PC-3 (cell line): ENCODE measurements at places on chromosomes 7 and 10. TPM values are rescaled to one million over a fixed set of nuclear protein-coding genes. Genes with fewer than 3 reads are reported as not detected.

GRCh38 chr7:15378494-15379145 is 183.2 kb downstream of the AGMO start:
- no peak for DNase-seq

- no peak for DNase-seq
These were observed 340.6 kb downstream of the SH2D4B start for GRCh38 chr10:80878330-80878729.

- DNase-seq: no peak
These were observed 46.0 kb downstream of the HELLS start for GRCh38 chr10:94591461-94592205.

GRCh38 chr10:100153239-100153825 is 32.5 kb downstream of the ERLIN1 start:
- peak; percentile 71 for DNase-seq

GRCh38 chr7:47586925-47587324 is 5.0 kb upstream of the TNS3 start:
- no peak for DNase-seq

GRCh38 chr10:3775696-3776551 is 9.1 kb downstream of the KLF6 start:
- peak; percentile 41 for DNase-seq

DNA sequence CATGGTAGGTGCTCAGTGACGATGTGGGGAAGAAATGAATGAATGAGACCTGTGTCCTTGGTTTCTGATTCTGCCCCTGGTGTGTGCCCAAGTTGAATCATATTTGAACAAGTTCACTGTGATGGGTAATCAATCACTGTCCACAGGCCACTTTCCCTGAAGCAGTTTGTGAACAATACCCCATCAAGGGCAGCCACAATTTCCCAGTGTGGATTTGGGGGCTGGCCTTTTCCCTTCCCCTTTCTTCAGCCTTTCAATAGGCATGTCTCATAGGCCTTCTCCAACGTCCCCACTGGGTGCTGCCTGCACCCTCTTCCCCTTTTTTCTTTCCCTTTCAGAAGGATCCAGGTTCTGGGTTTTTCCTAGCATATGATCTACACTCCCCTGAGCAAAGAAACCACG is 64.7 kb downstream of the CREB5 start:
- DNase-seq: no peak

DNA sequence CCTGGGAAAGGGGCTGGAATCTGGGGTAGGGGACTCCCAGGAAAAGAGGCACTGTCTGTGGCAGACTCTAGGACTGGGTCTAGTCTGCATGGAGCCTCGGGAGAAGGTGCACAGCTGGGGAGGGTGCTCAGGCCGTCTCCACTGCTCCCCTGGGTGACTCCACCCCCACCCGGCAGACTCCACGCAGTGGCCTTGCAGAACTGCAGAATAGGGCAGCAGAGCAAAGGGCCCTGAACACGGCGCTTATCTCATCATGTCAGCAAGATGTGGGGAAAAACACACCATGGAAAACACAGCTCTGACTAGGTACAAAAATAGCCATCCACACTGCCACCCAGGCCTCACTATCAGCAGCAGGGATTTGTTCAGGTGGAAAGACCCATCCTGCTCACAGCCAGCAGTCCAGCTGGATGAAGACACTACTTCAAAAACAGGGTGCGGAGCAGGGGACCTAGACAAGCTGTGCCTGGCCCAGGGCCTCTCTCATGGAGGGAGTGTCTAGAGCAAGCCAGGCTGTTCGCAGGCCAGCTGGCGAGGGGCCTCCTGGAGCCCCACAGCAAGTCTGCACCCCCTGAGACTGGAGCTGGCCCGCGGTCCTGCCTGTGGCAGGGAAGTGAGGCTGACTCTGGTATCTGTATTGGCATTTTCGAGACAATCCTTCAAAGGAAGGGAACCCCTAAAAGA is 11.7 kb downstream of the MAT1A start:
- DNase-seq: no peak

DNA sequence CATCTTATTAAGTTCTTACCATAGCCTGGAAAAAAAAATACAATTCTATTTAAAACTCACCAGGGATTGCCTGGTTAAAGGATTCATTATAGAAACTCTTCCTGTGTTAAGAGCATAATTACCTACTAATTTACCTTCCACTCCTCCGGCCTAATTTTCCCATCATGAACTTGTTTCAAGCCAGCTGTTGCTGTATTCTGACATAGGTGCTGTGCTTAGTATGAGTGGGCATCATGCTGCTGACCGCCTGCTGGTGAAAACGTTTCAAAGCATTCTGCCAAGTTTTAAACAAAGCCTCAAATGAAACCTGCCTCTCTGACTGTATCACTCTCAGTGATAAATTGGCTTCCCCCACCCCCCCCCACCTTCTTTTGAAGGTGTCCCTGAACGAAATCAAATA is 47.8 kb upstream of the KCNMA1 start:
- no peak for DNase-seq

The SYT15 gene
- total RNA-seq: not detected in 2 replicates

The CALML5 gene
- not detected in 2 replicates for total RNA-seq

The ZNF736 gene
- total RNA-seq: 2.7 and 10.7 TPM in 2 replicates

The LRGUK gene
- 1.0 TPM in 2 replicates for total RNA-seq
